Renal pelvis (tissue), 12 donors: ENCODE measurements at places on chromosomes 1 and 21.
A peak's percentile ranks its signal among the peaks of the same experiment; 100 is the strongest.

- DNase-seq = no peak
Measured at GRCh38 chr1:44043176-44044070, 12.2 kb upstream of the SLC6A9 start.

GRCh38 chr1:84103197-84103992 lies 40.7 kb upstream of the PRKACB start:
- DNase-seq = no peak

- DNase-seq = no peak
Measured at GRCh38 chr1:210711825-210712612, 383.3 kb downstream of the HHAT start.

DNA sequence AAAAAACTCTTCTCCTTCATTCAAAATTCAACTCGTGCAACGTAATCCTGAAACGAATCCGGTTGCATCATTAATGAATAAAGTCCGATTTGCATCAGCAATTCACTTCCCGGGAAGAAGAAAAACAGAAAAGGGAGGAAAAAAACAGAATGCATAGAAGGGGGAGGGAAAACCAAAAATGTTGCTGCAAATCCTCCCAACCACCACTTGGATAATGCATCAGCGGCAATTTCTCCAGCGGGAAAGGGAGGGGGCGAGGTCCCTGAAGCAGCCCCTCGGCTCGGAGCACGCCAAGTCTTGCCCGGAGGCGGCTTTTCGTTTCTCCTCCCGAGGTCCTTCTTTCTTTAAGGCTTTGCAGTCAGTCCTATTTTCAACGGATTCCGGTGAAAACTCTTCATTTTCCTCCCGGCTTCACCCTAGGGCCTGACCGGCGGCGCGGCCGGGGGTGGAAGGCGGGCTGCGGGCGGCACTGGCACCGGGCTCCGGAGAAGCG lies 723 bp downstream of the CDC42BPA start:
- DNase-seq = peak; percentile 83

- DNase-seq = no peak
Measured at GRCh38 chr1:106975944-106976343, 80.5 kb upstream of the PRMT6 start.

DNA sequence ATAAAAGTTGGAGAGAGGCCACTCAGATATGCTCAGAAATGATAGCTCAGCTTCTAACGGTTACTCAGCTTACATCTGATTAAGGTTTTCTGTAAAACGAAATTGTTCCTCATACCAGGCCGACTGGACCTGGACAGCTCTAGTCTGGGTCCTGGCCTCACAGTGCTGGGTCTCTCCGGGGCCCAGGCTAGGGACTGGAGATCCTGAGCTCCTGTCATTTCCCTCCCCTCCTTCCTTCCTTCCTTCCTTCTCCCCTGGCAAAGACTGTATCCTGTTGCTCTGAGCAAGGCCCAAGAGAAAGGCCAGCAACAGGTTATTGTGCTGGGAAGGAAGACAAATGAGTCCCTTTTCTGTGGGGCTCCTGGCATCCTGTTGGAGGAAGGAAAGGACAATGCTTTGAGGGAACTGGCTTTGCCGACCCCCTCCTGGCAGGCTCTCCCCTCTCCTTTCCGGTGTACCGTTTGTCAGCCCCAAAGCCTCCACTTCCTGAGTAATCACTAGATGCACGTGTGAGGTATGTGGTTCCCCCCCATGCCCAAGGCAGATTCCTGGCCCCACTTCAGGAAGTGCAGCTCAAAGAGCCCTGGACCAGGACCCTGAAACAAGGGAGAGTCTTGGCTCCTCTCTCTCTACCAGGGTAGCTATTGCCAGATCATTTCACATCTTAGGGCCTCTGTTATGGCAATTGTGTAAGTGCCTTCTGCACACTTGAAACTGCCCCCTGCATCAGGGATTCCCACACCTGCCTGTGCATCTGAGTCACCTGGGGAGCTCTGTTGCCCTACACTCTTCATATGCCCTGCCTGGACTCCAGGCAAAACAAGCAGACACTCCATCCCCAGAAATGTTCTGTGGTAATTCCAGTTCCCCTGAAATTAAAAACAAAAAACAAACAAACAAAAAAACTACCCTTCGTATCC lies 212.7 kb upstream of the FGGY start:
- DNase-seq = peak; percentile 17
